T1000 (cell line): ENCODE measurements at places on chromosomes 5 and 9.

DNA sequence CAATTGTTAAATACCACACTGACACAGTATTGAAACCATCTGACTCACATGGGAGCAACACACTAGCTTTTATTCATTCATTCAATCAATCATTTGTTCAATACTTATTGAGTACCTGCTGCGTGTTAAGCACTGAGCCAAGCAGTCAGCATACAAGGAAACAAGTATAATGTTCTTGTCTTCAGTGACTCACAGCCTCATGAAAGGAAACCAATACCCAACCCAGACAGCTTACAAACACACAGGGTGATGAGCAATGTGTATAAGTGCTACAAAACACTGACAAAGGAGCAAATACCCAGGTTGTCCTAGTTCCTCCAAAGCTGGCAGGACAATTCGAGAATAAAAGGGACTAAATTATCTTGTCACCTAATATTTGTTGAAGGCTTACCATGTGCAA, 67.6 kb upstream of the RASEF start:
- no peak for DNase-seq

DNA sequence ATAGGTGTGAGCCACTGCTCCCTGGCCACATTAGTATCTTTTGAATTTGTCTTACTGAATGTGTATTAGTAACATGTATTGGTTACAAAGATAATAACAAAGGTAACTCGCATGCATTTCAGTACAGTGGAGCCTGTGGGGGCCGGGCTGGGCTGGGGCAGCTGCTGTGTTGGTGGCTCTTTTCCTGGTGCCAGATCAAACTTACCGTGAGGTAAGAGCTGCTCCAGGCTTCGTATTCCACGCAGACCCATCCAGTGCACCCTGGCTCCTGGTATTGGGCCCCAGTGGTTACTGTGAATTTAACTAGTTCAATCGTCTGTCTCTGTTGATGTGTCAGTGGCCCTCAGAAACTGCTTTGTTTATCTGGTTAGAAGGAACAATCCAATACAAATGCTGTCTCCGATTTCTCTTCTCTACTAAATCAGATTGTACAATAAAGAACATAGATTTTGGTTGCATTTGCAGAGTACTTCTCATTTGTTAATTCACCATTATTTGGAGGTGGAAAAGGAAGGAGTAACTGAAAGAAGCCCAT, 15.6 kb downstream of the PRRC2B start:
- no peak for DNase-seq

DNA sequence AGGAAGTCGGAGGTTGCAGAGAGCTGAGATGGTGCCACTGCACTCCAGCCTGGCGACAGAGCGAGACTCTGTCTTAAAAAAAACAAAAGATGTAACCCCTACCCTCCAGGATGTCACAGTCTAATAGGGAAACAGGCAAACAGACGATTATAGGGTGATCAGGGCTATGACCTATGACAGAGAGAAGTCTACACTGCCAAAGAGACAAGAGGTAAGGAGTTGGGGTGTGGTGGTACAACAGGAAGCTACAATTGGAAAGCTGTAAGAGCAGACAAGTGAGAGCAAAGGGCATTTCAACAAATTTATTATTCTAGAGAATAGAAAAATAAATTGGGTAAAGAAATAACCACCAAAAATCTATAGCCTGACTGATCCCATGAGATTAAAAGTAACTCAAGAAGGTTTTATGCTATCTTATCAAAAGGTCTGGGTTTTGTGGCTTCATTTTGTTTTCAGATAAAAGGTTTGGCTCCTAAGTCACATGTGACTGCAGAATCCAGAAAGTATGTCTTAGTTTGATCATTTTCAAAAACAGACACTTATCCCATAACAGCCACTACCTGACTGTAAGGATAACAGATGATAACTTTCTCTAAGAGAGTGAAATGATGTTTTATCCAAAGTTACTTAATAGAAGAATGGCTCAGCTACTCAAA, 7.3 kb downstream of the CDC26 start:
- DNase-seq, result no peak

GRCh38 chr5:133831491-133832224, 136.8 kb downstream of the C5orf15 start:
- DNase-seq, result no peak

DNA sequence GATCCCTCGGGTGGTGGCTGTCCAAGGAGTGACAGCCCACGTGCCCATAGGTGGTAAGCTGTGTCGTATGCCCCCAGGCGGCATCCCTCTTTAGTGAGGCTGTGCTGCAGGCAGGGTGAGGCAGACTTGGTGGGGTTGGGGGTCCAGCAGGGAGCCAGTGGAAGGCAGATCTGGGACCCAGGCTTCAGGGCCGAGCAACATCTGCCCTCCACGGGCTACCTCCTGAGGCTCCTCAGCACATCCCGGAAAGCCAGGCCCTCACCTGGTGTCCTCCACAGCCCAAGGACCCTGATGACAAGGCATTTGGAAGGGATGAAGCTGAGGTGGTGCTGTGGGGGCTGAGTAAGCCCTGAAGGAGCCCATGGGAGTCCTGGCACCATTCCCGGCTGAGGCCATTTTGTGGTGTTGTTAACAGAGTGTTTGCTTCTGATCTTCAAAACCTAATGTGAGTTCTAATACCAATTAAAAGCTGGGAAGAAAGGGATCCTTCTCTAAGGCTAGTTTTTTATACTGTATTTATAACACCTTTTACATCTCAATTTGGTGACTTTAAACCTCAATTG, 295.8 kb upstream of the IRX2 start:
- DNase-seq, result no peak

DNA sequence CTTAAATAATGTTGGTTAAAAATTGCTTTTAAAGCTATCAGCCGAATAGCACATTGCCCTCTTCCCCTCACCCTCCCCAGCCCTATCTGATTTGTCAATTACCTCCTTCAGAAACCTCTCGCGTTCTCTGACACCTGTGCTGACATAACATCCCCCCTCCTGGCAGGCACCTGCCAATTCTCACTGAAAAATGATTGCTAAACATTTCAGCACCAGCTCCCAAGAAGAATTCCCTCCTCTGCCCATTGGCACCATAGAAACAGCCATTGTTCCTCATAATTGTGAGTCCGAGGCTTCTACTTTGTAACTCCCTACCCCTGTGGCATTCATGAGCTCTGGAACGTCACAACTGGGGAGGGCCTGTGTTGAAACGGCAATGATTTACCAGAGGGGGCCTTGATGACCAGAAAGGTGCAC, 20.2 kb downstream of the CDH6 start:
- no peak for DNase-seq

DNA sequence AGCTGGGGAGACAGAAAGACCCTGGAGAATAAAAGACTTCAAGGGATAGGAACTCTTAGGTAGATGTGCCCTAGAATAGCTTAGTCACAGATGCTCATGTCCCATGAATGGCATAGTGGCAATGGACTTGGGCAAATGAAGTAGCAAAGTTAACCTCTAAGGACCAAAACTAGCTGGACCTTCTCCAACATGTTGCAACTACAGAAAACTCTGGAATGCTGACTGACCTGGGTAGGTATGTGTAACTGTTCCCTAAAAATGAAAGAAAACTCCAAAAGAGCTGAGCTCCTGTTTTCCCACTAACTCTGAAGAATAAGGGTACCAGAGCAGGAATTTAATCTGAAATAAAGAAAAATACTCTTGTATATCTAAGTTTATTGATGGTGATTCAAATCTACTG, 12.5 kb upstream of the LPAR1 start:
- no peak for DNase-seq

DNA sequence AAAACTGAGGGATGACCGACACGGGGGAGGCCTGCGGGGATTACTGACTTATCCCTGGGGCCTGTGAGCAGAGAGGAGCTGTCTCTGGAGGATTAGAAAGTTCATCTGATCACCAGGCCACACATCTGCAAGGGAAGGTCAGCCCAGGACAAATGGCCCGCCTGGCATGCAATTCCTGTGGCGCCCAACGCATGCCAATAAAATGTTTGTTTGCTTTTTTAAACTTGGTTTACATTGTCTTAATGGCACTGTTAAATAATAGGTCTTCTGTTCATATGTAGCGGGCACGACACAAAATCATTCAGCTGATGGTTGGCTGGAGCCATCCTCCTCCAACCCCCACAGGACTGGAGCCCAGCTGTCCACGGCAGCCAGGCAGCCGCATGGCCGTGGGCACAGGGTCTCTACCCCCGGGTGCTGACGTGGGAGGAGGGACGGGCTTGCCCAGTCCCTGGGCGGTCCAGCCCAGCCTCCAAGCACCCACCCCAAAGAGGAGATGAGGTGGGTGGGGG, 41.0 kb upstream of the SLC12A7 start:
- DNase-seq, result no peak

DNA sequence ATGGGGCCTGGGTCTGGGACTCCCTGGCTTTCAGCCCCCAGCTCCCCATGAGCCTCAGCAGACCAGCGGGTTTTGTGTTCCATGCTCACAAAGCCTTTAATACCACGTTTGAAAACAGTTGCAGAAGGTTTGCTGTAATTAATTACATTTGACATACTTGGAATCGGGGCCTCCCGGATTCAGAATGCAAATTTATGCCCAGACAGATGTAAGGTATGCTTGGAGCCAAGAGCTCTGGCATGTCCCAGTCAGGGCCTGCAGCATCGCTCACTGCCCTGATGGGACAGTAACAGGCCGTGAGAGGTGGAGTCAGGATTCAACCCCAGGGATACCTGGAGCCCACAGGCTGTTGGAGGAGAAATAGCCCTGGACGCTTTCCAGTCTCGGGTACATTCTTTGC, 12.2 kb downstream of the ZNF618 start:
- no peak for DNase-seq

DNA sequence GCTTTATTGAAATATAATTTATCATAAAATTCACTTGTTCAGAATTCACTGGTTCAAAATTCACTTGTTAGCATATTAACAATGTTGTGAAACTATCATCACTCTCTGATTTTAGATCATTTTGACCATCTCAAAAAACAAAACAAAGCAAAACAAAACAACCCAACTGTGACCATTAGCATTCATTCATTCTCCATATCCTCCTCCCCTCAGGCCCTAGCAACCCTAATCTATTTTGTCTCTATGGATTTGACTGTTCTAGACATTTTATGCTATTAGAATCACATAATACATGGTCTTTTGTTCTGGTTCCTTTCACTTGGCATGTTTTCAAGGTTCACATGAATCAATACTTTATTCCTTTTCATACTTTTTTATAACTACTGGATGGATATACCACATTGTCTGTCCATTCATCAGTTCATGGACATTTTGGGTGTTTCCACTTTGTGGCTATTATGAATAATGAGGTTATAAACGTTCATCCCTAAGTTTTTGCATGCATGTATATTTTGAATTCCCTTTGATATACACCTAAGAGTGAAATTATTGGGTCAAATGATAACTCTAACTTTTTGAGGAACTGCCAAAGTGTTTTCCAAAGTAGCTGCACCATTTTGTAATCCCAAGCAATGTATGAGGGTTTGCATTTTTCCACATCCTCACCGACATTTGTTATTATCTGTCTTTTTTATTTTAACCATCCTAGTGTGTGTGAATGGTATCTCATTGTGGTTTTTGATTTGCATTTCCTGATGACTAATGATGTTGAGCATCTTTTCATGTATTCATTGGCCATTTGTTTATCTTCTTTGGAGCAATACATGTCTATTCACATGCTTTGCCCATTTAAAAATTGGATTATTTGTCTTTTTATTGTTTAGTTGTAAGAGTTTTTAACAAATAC, 304.1 kb downstream of the SH3GL2 start:
- no peak for DNase-seq

DNA sequence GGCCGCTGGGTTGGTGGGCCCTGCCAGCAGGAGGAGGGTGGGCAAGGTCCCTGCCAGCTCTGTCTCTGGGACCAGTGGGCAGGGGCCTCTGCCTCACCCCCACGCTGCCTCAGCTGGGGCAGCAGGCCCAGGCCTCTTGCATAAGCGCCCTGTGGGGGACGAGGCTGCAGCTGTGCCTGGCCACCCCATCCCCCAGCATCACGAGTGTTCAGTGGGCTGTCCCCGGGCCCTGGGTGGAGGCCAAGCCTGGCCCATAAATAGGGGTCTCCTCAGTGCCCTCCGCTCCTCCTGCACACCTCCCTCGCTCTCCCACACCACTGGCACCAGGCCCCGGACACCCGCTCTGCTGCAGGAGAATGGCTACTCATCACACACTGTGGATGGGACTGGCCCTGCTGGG, at the start of gene PTGDS:
TSS of gene PTGDS (plus strand) at position 282 of the 400 bp plus-strand sequence. CDS start at position 357, 75 bp downstream.
- no peak for DNase-seq

- no peak for DNase-seq
Observed at GRCh38 chr5:110544603-110545002, 181.9 kb downstream of the TMEM232 start.

DNA sequence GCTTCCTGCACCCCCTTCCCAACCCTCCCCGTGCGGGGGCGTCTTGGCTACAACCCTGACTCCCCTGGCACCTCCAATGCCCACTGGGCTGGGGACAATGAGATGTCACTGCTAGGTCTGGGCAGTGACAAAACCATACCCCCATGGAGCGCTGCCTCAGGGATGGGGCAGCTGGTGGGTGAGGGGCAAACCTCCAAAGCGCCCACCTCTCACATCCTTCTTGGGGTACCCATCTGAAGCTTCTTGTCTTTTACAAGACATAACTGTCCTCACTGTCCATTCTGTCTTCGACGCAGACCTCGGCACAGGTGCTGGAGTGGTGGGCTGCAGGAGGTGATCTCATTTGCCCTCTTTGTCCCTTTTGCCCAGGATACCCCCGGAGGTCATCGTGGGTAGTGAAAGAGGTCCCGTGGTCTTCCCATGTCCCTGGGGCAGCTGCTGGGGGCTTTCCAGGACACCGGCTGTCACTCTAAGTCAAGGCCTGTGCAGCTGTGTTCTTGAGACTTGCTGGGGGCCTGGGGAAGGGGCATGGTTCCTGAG, 27.8 kb upstream of the CSF1R start:
- DNase-seq, result no peak

DNA sequence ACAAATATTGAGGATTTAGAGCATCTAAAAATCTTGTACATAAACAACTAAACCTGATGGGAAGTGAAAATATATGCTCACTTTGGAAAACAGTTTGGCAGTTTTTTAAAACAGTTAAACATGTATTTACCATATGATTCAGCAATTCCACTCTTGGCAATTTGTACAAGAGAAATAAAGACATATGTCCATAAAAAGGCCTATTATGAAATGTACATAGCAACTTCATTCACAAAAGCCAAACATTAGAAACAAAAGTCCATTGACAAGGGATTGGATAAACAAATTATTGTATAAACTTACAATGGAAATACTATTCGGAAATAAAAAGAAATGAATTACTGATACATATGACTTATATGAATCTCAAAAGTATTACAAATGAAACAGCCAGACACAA, 196.2 kb upstream of the SLC24A2 start:
- no peak for DNase-seq

DNA sequence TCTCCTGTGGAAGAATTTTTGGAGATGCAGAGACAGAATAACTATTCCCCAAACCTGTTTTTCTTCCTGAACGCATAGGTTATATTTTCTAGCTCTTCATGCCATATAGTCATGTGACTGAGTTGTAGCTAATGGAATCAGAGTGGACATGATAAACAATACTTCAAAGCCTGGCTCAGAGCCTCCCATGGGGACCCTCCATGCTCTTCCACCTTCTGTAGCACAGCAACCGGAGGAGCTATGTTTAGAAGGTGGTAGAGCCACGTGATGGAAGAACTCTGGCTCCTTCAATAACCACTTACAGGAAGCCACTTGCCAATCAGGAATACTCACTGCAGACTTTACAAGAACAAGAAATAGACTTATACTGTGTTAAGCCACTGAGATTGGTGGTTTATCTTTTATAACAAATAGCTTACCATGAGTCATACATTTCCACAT, 39.2 kb downstream of the NADK2 start:
- DNase-seq, result no peak
